CD4-positive, alpha-beta T cell treated with Interferon gamma for 1 hour (primary cell): ENCODE measurements at places on chromosomes 11 and 22.

DNA sequence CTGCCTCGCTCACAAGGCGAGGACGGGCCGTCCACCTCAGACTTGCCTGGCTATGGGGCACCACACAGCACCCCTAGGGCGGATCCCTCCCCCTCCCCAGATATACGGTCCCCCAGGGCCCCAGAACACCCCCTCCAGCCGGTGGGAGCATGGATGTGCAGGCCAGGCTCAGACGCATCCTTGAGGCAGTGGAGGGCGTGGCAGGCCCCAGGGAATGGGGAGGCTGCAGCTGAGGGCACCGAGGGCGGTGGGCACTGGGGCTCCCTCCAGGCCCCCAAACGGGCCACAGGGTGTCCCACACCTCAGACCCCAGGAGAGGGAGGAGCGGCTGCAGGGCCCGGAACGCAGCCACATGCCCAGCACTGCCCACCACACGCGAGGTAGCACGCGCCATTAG is 12.1 kb downstream of the TTLL8 start:
- DNase-seq = no peak

DNA sequence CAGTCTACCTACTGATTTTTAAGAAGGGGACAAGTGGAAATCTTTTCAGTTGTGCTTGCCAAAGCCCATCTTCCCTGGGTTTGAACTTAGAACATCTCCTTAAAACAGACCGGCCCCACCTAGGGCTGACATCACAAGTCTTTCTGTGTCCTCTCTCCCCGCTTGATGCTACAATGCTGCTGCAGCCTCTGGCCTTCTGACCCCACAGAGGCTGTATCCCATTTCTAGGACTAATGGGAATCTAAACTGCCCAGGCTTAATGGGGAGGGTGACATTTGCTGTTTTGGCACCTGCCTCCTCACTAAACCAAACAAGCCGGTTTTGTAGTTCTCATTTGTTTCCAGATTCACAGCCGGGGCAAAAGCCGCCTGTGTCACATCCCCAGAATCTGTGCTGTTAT is 121.3 kb upstream of the CADM1 start:
- no peak for DNase-seq

DNA sequence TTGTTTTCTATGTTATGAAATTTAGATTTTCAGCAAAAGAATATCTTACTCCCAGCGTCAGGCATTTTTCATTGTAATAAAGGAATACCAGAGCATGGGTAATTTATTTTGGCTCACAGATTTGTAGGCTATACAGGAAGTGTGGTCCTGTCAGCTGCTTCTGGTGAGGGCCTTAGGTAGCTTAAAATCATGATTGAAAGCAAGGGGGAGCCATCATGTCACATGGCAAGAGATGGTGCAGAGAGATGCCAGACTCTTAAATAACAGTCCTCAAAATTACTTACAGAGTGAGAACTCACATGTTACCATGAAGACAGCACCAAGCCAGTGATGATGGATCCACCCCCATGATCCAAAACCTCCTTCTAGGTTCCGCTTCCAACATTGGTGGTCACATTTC is 825.0 kb upstream of the CHORDC1 start:
- DNase-seq = no peak

DNA sequence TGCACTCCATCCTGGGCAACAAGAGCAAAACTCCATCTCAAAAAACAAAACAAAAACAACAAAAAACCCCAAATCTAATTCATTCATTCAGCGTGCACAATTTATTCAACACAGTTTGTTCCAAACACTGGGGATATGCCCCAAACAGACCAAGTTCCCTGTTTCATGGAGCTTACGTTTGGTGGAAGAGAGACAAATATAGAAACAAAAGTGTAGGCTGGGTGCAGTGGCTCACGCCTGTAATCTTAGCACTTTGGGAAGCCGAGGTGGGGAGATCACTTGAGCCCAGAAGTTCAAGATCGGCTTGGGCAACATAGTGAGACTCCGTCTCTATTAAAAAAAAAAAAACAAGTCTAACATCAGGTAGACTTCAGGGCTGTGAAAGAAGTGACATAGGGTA is 52.4 kb downstream of the PTPRJ start:
- no peak for DNase-seq

DNA sequence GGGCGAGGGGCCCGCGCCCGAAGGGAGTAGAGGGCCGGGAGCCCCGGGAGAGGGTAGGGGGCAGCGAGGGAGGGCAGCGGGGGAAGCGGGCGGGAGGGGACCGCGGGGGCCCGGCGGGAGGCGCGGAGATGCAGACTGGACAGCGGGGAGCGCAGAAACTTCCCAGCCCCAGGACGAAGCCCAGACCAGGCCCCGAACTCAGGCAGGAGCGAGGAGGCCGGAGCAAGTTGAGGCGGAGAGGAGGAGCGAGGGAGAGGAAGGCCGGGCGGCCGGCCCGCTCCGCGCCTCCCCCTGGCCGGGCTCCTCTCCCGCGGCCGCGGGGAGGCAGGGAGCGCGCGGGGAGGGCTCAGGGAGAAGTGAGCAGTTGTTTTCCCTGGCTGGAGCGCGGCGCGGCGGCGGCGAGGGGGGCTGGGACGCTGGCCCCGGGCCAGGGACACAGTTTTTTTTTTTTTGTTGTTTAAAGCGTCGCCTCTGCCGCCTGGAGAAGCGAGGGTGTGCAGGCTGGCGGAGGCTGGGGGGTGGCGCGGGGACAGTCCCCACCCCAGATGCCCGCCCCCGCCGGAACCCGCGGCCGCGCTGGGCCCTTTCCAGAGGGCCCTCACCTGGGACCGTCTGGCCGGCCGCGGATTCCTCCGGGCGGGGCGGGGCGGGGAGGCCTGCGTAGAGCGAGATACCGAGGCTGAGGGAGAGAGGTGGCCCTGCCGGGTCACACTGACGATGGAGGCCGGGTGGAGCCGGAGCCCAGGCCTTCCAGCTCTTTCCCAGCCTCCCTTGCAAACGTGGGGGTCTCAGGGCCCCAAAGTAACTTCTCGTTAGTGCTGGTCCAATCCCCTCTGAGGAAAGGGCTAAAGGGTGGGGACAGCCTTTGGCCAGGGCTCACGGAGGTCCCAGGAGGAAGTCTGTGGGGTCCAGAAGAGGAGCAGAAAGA is at the start of gene LTBP3:
Gene LTBP3 (minus strand): TSS at position 358 of the 928 bp plus-strand sequence. CDS start 400 bp downstream, outside the sequence.
- DNase-seq = peak; percentile 40

DNA sequence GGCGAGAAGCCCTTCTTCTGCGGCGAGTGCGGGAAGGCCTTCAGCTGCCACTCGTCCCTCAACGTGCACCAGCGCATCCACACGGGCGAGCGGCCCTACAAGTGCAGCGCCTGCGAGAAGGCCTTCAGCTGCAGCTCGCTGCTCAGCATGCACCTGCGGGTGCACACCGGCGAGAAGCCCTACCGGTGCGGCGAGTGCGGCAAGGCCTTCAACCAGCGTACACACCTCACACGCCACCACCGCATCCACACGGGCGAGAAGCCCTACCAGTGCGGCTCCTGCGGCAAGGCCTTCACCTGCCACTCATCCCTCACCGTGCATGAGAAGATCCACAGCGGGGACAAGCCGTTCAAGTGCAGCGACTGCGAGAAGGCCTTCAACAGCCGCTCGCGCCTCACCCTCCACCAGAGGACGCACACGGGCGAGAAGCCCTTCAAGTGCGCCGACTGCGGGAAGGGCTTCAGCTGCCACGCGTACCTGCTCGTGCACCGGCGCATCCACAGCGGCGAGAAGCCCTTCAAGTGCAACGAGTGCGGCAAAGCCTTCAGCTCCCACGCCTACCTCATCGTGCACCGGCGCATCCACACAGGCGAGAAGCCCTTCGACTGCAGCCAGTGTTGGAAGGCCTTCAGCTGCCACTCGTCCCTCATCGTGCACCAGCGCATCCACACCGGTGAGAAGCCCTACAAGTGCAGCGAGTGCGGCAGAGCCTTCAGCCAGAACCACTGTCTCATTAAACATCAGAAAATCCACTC is 12.2 kb downstream of the ZNF74 start:
- DNase-seq = no peak

GRCh38 chr11:16981651-16982194 is 32.5 kb downstream of the PLEKHA7 start:
- no peak for DNase-seq

DNA sequence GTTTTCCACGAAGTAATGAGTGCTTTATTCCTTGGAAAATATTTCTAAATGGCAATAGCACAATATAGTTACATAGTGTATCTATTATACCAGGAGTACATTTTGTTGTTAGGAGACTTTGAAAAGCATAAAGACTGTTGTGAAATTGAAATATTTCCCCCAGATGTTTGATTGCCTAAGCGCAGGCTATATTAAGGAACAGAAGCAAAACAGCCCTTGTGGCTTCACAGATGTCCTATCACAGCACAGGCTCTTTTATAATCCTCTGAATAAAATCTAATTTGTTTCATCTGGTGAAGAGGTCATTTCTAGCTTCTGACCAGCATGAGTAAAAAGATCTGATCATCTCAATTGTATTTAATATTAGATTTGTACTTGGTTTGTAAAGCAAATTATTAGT is 48.2 kb downstream of the BSX start:
- no peak for DNase-seq

DNA sequence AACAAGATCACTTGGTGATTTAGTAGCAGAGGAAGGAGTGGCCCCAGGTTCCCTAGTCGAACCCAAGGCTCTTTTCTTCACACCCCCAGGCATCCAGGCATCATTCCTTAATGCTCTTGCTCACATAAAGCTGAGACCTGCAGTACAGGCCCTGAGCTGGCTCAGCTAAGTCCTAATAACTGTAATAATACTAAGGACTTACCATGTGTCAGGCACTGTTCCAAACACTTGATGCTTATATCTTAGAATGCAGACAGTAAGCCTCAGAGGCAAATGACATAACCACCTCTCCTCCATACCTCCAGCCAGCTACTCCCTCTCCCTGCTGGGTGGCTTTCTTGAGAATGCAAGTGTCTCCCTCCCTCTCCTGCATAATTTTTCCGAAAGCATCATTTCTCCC is 33.2 kb downstream of the ANKK1 start:
- DNase-seq = no peak

DNA sequence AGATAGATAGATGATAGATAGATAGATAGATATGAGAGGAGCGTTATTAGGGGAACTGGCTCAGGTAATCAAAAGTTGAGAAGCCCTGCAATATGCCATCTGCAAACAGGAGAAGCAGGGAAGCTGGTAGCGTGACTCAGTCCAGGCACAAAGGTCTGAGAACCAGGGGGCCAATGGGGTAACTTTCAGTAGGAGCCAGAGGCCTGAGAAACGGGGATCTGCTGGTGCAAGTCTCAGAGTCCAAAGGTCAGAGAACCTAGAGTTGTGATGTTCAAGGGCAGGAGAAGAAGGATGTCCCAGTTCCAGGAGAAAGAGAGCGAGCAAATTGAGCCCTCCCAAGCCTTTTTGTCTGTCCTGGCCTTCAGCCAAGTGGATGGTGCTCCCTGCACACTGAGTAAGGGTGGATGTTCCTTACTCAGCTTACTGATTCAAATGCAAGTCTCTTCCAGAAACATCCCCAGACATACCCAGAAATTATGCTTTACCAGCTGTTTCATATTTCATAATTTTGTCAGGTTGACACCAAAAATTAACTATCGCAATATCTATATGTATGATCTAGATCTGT is 87.8 kb upstream of the SLC22A12 start:
- DNase-seq = no peak

GRCh38 chr11:13210424-13210823 is 67.2 kb upstream of the BMAL1 start:
- no peak for DNase-seq

- DNase-seq = no peak
Observed at GRCh38 chr11:65595543-65596281, at the start of gene KCNK7. TSS of gene KCNK7 (minus strand) at chr11:65595800. CDS start at chr11:65595772, 28 bp downstream.

DNA sequence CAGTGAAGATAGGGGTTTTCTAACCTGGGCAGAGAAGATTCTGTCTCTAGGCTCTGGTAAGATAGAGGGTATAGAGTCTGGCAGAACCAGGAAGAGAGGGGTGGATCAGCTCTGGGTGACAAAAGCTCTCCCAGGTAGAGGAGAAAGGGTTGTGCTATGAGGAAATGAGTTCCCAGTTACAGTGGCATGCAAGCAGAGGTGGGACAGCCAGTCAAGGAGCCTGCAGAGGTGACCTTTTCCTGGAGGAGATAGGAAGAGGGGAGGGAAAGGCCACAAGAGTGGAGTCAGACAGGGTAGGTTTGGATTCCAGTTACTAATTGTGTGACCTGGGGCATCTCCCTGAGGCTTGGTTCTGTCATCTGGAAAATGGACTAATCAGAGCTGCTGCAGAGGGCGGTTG is 3.4 kb upstream of the CAPN5 start:
- no peak for DNase-seq

- no peak for DNase-seq
Observed at GRCh38 chr11:33633251-33634003, 67.2 kb downstream of the C11orf91 start.

DNA sequence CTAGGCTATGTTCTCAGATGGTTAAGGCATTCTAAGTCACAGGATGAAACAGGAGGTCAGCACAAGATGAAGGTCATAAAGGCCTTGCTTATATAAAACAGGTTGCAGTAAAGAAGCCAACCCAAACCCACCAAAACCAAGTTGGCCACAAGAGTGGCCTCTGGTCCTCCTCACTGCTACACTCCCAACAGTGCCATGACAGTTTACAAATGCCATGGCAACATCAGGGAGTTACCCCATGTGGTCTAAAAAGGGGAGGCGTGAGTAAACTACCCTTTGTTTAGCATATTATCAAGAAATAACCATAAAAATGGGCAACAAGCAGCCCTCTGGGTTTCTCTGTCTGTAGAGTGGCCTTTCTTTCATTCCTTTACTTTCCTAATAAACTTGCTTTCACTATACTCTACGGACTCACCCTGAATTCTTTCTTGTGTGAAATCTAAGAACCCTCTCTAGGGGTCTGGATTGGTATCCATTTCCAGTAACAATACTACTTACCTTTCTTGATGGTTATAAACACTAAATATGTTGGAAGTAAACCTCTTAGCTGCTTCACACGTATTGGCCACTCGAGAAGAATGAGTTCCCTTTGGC is 1237.9 kb downstream of the FAM181B start:
- DNase-seq = no peak

- no peak for DNase-seq
Observed at GRCh38 chr22:28074526-28074925, 155.5 kb upstream of the PITPNB start.

DNA sequence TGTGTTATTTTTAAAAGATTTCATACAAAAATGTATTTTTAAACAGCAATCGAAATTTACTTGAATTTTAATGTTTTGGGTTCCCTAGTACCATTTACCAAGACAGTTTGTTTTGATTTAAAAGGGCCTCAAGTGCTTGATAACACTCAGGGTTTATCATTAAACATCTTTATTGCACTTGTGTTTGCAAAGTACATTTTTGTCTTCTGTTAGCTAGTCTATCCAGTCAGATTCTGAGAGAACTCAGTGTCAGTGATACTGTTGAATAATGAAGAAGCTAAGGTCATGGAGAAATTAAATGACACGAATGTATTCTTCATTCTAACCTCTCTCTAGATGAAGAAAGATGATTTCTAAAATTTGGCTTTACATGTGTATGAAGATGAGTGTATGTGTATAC is 12.7 kb upstream of the SESN3 start:
- no peak for DNase-seq

GRCh38 chr11:119145551-119145950 is 3.3 kb upstream of the ABCG4 start:
- DNase-seq = no peak

- no peak for DNase-seq
Observed at GRCh38 chr22:44400763-44401060, 88.0 kb upstream of the SHISAL1 start.
